ENCODE measurements at places on chromosomes 12 and 14.

DNA sequence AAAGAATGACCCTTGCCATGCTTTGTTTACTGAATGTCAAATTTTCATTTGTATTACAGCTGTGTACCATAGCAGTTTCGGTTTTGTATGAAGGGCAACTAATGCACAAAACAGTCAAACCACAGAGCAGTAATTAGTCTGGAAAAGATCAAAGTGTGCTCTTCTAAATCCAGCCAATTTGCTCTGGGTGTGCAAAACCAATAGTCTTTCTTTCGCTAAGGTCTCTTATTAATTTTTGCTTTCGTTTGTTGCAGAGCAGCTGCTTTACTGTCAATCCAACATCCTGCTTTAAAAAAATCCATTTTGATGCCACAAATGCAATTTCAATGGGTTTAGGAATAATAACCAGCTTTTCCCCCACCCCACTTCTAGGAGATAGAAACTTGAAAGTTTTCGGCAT is 114.2 kb downstream of the BRMS1L start:
- DNase-seq, result no peak

GRCh38 chr14:89308232-89308959 is 108.6 kb downstream of the FOXN3 start:
- no peak for DNase-seq

GRCh38 chr12:41663598-41664265 is 475.6 kb downstream of the PDZRN4 start:
- DNase-seq, result no peak

DNA sequence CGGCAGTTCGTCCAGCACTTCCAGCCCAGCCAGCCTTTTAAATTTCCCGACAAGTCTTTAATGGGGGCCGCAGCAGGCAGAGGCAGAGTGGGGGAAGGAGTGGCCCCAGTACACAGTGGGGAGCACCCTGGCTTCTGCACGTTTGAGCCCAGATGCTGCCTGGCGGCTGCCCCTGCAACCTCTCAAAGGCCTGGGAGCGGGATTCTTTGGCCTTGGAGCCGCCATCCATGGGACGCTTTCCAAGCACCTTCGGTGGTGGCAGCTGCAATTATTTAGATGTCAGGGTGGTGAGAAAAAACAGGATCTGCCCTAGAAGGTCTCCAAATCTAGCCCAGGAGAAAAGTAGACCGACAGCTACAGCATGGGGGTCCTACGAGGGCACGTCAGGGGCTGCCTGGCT is 46.0 kb downstream of the FAM222A start:
- DNase-seq, result no peak

GRCh38 chr14:92951912-92952471 is 29.0 kb downstream of the CHGA start:
- peak; percentile 81 for DNase-seq

DNA sequence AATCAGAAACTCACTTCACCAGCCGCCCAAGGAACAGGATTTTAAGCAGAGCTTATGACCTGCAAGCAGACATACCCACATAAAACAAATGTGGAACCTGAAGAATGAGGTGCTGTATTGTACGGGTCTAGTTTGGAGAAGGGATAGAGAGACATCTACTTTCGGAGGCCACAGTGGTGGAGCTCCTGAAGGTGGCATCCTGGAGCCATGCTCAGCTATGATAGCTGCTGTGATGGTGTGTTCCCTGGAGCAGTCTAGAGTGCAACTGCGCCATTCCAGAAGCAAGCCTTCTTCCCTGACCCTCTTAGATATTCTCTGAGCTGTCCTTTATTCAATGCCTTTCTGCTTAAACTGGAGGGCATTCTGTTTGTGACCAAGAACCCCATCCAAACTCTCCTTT is 402.6 kb downstream of the FUT8 start:
- no peak for DNase-seq
